ENCODE measurements at places on chromosomes 6 and 20.

DNA sequence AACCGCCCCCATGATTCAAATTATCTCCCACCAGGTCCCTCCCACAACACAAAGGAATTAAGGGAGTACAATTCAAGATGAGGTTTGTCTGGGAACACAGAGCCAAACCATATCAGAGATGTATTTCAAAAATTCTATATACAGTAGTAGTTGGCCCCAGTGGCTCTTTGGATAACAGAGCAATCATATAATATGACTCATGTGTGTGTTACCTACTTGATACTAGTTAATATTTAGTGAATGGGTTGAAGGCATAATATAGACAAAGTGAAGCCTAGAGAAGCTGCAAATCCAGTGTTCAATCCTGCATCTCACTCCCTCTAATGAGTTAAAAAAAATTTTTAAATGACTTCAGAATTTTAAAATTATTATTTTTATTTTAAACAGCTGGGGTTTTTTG is 43.2 kb downstream of the KAT14 start:
- no peak for DNase-seq

DNA sequence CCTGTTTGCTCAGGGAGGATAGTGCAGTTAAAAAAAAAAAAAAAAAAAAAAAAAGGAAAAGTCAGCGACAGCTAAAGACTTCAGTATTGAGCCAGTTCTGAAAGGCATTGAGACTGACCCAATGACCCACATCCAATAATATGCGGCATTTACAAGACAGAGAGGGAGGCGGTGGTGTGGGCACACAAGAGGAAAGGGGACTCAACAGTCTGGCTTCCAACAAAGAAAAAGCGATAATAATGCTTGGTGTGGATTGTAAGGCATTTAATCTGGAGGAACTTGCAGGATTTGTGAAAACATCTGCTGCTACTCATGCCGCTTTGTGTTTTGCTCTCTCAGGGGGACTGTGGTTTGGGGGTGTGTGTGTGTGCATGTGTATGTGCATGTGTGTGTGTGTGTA is 784.3 kb upstream of the CHD6 start:
- no peak for DNase-seq

DNA sequence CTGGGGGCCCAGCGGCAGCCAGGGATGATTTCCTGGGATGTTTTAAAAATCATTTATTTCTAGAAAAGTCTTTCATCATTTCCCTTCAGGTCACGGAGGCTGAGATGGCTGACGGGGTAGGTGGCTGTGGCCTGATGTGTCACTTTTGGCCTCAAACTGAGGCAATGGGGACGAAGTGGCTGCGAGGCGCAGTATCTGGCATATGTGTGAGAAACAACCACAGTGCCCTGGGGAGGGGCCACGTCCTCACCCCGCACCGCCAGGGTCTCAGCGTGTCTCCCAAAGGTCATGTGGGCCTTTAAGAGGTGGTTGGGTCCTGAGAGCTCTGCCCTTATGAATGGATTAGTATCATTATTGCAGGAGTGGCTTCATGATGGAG is 120.0 kb downstream of the CEBPB start:
- DNase-seq = no peak

DNA sequence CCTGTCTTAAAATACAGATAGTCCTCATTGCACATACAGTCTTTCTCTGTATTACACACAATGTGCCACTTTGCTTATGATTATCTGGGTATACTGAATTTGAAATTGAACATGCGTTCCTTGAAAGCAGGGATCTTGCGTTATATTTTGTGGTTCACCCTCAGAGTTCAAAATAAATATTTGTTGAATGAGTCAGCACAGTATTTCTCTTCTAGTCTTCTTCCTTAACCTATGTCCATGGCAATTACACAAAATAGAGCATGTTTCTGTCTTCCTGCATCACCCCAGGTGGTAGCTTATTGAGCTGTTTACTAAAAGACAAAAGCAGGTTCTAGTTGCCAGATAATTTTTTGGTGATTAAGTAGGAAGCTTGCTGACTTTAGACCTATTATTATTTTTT is 272.9 kb upstream of the FERMT1 start:
- no peak for DNase-seq

DNA sequence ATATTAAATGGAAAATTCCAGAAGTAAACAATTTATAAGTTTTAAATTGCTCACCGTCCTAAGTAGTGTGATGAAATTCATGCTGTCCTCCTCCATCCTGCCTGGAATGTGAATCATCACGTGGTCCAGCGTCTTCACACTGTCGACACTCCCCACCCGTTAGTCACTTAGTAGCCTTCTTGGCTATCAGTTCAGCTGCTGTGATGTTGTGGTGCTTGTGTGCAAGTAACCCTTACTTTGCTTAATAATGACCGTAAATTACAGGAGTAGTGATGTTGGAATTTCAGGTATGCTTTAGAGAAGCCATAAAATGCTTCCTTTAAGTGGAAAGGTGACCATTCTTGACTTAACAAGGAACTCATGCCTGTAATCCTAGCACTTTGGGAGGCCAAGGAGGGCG is 25.2 kb downstream of the RIOK1 start:
- no peak for DNase-seq
